Umbilical cord (tissue), 2 donors: ENCODE measurements at places on chromosomes 2 and 18.

DNA sequence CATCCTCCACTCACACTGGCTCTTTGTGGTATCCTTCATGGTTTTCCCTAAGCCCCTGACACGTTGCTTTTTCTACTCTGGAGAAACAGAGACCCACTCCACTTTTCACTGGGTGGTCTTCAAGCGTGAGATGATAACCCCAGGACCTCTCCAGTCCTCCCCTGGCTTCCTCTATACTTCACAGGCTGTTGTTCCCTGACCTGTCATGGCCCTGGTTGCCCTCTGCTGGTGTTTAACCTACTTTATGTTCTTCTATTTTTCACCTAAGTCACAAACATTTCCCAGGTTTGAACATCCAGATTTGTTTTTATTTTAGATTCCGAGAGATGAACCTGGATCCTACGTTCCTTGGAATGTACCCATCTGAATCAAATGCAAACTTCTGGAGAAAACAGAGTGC lies 84.5 kb downstream of the AOX1 start:
- DNase-seq = no peak

DNA sequence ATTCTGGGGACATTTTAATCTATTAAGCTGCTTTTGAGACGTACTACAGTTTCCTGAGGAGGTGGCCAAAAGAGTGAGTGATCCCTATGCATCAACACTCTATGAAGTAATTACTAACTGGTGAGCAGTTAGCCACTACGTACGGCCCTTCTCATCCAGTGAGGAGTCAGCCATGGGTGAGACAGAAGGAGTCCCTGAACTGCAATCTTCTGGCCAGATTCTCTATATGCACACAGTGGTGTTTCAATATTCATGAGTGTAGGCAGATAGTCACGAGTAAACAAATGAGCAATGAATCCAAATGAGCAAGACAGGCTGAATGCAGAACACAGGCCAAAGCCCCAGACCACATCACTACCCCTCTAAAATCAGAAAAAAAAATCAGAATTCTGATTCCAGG lies 29.8 kb upstream of the TMEM214 start:
- DNase-seq = no peak

DNA sequence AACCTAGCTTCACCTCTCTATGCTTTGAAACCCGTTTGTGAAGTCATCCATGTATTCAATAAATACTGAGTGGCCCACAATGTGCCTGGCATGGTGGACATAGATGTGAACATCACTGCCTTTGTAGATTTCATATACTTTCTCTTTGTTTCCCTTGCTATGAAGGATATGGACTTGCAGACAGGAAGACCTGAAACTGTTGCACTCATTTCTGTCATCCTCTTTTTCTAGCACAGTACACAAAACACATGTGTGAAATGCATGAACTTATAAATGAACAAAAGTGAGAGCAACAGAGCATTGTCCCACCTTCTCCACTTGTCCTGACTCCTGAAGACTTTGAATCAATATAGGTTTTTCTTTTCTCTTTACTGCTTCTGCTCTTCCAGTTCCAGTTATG lies 249.4 kb upstream of the LINC00305 start:
- no peak for DNase-seq

DNA sequence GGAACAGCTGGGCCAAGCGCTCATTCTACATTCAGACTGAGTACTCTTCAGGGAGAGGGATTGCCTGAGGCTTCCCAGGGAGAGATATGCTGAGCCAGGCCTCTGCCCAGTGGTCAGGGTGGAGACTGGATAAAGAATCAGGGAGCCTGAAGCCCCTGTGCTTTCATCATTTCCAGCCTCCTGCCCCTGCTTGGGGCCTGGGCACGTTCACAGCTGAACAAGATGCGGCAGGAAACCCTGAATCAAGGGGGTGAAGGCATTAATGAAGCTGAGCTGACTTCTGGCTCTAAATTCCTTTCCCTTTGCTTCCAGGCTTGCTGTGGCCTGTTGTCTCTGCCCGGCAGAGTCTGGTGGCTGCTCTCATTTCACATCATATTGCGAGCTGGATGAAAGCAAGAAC lies 35.0 kb downstream of the RPL37A start:
- DNase-seq = peak; percentile 83

DNA sequence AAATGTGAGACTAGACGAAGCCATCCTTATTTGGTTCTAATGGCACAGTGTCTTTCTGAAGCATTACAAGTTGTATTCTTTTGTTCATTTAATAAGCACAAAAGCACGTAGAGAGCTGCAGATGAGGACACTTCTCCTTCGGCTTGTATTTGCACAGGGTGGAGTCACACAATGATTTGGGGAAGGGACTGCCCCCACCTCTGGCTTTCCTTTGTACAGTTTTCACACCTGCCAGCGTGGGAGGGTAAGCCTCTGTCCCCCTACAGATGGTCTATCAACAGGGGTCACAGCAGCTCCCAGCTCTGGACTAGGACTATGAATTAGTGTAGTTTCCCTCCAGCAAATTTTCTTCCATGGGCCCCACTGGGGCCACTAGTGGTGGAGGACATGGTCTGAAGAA lies 108.2 kb upstream of the KLHL14 start:
- no peak for DNase-seq

GRCh38 chr2:64114063-64114911 lies 29.9 kb downstream of the PELI1 start:
- DNase-seq = peak; percentile 53

- DNase-seq = no peak
Observed at GRCh38 chr2:200708943-200709342, 102.8 kb upstream of the BZW1 start.

- DNase-seq = no peak
Observed at GRCh38 chr2:207784898-207785297, 15.2 kb upstream of the FZD5 start.

- no peak for DNase-seq
Observed at GRCh38 chr2:240503375-240503774, 54.4 kb downstream of the ANKMY1 start.
